AG04449 (cell line): ENCODE measurements at places on chromosomes 4 and X.

GRCh38 chr4:83626245-83626836 is 90.4 kb downstream of the GPAT3 start:
- DNase-seq: no peak

DNA sequence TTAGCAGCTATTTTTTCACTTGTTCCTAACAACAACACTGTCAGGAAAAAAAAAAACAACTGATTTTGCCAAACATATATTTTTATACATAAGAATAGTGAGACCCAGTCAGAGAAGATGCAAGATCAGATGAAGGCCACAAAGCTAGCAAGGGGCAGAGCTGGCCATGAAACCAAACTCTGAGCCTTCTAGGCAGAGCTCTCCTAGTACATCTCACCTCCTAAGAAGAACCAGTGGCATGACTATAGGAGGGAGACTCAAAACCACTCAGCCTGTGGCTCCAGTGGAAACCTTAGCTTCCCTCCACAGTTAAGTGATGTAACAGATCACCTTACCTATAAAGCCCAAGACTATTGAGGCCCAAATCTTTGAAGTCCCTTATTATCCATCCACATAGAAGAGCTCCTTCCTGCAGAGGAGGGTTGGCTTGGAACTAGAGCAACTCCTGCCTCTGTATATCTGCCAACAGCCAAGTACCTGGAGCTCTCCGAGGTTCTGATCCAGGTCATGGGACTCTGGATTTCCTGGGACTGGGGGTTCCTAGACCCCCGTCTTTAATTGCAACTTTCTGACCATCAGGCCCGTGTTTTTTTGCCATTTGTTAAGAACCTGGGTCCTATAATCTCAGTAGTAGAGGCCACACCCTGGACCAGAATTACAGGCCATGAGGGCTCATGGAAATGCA is 136.5 kb downstream of the SH3KBP1 start:
- no peak for DNase-seq

DNA sequence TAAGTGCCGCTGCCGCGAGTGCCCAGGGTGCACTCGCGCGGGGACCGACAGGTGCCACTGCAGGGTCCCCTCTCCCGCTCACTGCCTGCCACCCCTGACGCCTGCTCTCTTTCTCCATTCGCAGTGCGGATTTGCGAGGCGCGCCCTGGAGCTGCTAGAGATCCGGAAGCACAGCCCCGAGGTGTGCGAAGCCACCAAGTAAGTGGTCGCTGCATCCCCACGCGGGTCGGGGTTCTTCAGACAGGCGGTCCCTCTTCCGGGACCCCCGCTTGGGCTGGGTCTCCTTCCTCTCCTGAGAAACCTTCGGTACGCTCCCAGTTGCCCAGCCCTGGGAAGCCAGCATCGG is 547 bp downstream of the GUCY1A1 start:
- no peak for DNase-seq

- no peak for DNase-seq
Observed at GRCh38 chr4:38989487-38989886, 42.7 kb downstream of the TMEM156 start.

DNA sequence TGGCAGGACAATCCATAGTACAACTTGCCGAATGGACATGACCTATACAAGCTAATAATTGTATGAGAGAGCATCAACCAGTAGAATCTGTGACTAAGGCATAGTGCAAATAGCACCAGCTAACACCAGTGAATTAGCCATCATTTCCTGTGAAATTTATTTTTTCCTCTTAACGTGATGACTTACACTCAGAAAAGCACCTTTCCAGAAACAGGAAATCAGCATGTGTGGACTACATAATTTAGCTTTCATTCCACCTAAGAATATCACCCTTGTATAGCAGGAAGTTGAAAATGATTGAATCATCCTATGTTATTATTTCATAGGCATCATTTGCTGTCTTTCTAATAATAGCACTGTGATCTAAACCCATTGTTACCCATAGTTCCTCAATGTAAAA is 1393.4 kb upstream of the PCDH7 start:
- DNase-seq: no peak

GRCh38 chrX:45699158-45699557 is 498.5 kb upstream of the DIPK2B start:
- DNase-seq: no peak

DNA sequence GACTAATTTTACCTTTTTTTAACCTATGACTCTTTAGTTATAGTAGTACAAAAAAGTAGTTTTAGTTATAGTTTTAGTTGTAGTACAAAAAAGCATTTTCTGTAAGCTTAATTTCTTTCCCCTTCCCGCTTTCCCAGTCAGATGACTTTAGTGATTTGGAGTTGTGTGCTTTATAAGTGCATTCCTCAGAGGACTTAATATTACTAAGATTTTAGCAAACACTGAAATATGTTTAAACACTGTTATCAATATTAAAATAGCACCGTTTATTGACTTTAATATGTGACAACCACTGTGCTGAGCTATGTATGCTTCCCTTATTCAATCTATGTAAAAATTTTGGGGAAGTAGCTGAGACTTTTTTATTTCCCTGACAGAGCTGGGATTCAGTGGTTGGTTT is 22.8 kb downstream of the GUF1 start:
- DNase-seq: no peak

DNA sequence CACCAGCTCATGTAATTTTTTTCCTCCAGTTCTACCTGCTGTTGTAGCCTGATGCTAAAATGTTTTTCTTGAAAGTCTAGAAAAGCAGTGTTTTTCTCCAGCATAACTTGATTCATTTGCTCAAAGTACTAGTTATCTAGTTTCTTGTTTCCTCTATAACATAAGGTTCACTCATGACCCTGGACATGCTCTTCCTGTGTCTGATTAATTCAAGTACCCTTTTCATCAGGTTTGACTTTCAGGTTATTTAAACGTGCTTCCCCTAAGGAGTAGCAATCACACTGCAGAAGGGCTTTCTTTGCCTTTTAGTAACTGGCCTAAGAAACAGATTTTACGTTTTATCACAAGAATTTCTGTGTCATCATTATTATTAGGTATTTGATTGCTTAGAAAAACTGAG is 66.8 kb upstream of the EGFL6 start:
- DNase-seq: no peak

DNA sequence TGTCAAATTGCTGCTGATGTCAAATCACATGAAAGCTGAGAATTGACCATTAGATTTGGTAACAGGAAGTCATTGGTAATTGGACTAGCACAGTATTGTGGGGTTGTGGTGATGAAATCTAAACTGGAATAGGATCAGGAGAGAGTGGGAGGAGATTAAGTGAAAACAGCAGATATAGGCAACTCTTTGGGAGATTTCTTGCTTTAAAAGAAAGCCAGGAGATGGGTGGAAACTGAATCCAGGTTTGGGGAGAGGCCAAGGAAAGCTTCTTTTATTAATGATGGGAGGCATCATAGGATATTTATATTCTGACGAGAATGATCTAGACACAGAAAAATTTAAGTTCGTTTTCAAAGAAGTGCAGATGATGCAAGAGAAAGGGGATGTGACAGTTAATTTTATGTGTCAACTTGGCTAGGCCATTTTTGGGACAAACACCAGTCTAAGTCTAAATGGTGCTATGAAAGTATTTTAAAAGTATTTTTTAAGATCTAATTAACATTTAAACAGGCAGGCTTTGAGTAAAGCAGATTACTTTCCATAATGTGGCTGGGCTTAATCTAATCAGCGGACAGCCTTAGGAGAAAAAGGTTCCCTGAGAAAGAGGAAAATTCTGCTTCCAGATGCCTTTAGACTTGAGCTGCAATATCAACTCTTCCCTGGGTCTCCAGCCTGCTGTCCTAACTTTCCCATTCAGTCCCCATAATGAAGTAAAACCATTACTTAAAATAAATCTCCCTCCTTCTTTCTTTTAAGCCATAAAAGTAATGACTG is 24.7 kb downstream of the SEC24D start:
- peak; percentile 47 for DNase-seq

DNA sequence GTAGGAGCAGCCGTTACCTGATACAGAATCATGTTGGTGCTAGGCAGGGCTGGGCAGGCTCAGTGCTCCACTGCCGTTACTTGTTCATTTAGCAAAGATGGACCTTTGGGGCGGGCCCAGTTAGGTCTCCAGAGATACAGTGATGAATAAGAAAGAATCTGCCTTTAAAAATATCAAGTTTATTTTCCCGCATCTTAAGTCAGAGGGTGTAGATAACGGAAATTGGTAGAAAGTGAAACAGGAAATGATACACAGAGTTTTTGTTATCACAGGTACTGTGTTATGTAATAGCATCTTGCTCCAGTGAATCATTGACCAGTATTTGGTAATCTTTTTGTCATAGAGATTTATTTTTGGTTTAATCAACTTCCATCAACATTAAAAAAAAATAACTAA is 5.5 kb downstream of the TMEM131L start:
- DNase-seq: no peak

DNA sequence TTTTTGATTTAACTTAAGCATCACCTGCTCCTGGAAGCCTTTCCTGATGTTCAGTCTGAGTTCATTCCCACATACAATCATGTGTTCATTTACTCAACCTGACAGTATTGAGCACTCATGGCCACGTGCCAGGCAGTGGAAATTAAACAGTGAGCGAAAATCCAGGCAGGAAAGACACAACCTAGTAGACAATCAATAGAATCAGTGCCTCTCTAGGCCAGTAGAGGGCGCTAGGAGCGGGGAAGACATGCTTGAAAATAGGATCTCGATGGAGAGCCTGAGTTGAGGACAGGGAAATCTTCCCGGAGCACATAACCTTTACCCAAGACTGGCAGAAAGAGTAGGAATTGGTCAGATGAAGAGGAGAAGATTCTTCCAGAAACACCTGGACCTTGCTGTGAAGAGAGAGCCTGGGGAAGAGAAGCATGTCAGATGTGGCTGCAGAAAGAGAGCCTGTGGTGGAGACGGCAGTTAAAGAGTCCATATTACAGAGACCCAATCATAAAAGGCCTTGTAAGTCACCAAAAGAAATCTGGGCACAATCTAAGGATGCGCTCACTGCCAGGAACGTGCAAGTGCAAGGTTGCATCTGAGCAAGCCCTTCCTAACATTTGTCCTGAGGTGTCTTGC is 103.5 kb downstream of the LDB2 start:
- no peak for DNase-seq

DNA sequence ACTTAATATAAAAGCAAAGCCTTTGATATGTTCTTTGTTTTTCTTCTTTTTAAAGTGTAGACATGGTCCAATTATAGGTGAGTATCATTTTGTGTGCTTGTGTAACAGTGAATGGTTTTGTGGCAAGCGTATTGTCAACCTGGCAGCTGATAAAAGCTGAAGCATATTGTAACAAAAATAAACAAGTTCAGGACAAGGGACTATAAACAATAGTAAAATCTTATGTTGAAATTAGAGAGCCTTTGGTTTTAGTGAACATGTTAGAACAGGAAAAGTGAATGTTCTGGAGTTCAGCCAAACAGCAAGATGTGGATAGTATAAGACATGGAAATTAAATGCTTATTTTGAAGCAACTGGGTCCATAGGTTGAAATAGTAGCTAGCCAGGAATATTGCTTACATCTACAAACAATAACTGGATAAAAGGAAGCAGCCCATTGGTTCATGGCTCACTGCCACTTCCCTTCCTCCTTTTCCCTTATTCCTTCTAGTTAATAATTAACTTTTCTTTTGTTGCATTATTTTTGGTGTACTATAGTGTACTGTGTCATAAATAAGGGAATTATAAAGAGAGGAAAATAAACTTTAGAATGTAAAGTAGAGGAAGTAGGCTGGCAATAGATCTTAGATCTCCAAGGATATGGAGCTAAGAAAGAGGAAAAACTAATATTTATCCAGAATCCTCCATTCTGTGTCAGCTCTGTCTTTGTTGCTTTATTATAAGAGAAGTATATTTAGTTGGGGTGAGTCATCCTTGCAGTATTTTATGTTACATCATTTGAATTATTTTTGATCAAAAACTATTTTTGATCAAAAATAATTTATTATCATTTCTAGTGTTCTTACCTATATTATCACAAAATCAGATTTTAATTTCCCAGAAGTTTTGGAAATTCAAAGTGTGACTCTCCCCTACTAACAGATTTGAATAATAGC is 65.6 kb downstream of the MRPL1 start:
- no peak for DNase-seq

- DNase-seq: no peak
Observed at GRCh38 chrX:125205133-125205917, 114.3 kb upstream of the TEX13C start.

DNA sequence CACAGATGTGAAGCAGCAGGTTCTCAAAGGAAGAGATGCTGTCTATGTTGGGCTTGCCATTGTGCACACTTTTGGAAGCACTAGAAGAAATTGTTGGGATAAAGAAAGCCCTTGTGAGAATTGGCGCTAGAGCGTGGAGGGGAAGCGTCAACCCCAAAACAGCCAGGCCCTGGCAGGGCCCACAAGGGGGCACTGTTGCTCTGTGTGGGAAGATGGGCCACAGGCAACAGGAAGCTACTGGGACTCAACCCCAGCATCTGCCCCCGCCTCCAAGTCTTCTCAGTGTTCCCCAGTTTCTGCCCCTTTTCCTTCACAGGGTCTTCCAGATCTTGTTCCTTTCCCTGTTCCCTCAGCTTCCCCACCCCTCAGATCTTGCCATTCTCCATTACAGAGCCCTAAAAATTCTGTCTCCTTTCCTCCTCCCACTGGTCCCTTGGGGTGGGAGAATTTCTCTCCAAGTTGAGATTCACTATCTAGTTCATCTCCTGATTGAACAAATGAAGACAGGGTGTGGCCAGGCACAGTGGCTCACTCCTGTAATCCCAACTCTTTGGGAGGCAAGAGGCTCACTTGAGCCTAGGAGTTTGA is 85.5 kb downstream of the STARD8 start:
- DNase-seq: no peak

GRCh38 chrX:16924631-16925480 is 21.6 kb upstream of the REPS2 start:
- no peak for DNase-seq

- no peak for DNase-seq
Observed at GRCh38 chrX:41737065-41737464, 13.1 kb downstream of the GPR82 start.

DNA sequence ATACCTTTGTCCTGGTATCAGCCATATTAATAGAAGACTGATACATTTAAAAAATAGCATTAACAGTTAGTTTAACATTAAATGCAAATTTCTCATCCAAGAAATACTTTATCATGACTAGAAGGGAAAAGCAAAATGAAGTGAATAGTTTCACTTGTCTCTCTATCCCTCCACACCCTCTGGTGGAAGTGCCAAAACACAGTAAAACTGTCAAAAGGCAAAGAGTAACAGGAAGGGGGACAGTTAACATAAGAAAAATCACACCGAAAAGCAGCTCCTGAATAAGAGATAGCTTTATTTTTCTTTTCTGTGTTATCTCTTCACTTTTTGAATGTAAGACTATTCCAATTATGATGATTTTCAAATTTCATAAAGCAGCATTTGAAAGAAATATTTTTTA is 187.2 kb downstream of the FBXW7 start:
- no peak for DNase-seq

GRCh38 chrX:133888984-133889383 is 96.4 kb downstream of the GPC3 start:
- no peak for DNase-seq

DNA sequence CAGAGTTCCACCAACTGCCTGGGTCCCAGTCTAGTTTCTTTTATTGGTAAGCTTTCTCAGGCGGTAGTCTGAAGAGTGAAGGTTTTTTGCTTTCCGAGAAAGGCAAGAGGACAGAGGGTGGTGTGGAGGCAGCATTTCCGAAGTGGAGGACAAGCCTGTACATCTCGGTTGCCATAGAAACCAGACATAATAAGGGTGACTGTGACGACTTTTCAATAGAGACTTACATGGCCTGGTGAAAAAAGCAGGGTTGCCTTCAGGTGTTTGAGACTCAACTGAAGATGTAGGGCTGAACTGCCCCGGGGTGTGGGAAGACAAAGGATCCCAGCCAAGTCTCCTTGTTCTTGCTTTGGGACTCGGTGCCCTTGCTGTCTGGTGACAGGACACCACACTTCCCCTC is 53.6 kb upstream of the RAB40AL start:
- DNase-seq: no peak

- no peak for DNase-seq
Observed at GRCh38 chr4:77613267-77613666, 7.6 kb downstream of the CXCL13 start.
